ENCODE measurements at places on chromosomes 2 and 18. TPM values are rescaled to one million over a fixed set of nuclear protein-coding genes. Genes with fewer than 3 reads are reported as not detected.

Gene GALNT3
- total RNA-seq, result 0.39 TPM

Gene DSC3
- 0.86 TPM for total RNA-seq

Gene CCDC68
- 5.4 TPM for total RNA-seq

Gene SLC14A1
- total RNA-seq, result 11.2 TPM

Gene LBX2
- total RNA-seq, result 0.60 TPM

Gene TXNDC2
- not detected for total RNA-seq

Gene RIT2
- not detected for total RNA-seq

Gene KATNAL2
- 3.4 TPM for total RNA-seq

Gene LRRTM1
- total RNA-seq, result 0.41 TPM

Gene CPS1
- total RNA-seq, result 2.7 TPM

Gene OTX1
- total RNA-seq, result not detected

Gene PSME4
- 37.8 TPM for total RNA-seq

Gene MPPE1
- 30.0 TPM for total RNA-seq

Gene DPYSL5
- not detected for total RNA-seq

Gene VWC2L
- not detected for total RNA-seq

Gene TGIF1
- total RNA-seq, result 22.9 TPM

DNA sequence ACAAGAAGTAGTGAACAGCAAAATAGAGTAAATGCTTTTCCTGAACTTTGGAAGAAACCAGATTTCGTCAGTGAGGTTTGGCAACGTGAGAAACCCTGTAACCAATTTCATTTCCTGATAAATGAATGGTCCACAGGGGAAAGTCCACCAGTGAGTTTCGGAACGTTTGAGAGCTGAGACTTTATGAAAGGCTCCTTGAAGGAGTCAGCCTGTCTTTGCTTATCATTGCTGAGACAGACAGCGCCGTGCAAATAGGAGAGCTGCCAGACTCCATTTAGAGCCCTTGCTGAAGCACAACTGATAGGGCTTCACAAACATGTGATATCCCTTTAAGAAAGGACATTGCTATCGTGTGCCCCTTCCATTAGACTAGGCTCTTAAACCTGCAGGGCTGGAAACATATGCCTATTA lies 121.8 kb upstream of the SMAD7 start:
- peak; percentile 44 for DNase-seq

- DNase-seq, result no peak
Observed at GRCh38 chr18:49658823-49659404, 97.1 kb downstream of the LIPG start.

- no peak for DNase-seq
Observed at GRCh38 chr2:235868645-235869044, 299.5 kb downstream of the GBX2 start.

DNA sequence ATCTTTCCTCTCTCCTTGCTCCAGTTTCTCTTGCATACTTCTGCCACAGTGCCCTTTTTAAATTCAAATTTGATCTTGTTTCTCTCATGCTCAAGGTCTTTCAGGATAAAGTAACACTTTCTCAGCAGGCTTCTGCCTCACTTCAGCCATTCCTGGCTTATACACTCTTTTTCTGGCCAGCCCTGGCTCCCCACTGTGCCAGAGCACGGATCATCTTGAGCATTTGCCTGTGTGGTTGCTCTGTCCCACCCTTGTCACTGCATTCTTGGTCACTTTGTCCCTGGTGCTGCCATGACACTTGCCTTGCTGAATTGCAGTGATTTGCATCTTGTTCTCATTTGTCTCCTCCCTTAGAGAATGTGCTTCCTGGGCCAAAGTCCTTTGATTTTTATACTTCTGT lies 634.3 kb downstream of the TMEM182 start:
- DNase-seq, result no peak

DNA sequence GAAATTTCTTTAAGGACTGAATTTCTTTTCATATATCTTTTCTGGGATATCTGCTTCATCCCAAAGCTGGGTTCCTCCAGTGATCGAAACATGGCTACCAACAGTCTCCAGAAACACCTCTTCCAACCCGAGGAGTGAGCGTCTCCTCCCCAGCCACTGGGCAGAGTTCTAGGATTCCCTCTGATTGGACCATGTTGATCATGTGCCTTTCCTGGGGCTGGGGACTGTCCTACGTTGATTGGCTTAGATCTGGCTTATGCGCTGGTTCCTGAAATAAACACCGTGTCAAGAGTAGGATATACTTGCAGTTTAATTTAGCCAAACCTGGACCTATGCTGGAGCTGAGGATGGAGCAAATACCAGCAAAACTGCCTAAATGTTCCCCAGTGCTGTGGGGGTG lies 55.5 kb upstream of the SLC16A14 start:
- no peak for DNase-seq

DNA sequence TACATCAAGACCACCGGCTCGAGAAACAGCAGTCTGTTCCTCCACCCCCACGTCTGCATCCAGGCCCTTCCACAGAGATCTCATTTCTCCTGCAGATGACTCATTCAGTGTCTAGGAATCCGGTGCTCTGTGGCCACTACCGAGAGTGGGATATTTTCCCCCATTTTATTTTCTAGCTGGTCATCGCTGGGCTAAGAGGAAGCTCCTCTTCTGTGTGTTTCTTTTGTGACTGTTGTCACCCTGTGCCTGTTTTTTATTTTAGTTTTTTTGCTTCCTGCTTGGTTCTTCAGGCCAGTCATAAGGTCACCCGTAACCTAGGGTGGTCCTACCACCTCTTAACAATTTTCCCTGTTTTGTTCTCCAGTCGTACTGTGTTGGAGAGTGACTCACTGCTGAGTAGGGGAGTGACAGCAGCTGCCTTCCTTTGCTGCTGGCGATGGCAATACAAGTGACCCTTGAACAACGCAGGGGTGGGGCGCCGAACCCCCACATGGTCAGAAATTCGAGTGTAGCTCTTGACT lies 6.7 kb downstream of the RAMP1 start:
- DNase-seq, result no peak

- no peak for DNase-seq
Observed at GRCh38 chr18:13452388-13452811, 233.8 kb downstream of the LDLRAD4 start.

- DNase-seq, result no peak
Observed at GRCh38 chr2:16640001-16640700, 25.5 kb downstream of the CYRIA start.

- DNase-seq, result no peak
Observed at GRCh38 chr2:118431997-118432396, 343.7 kb downstream of the INSIG2 start.

DNA sequence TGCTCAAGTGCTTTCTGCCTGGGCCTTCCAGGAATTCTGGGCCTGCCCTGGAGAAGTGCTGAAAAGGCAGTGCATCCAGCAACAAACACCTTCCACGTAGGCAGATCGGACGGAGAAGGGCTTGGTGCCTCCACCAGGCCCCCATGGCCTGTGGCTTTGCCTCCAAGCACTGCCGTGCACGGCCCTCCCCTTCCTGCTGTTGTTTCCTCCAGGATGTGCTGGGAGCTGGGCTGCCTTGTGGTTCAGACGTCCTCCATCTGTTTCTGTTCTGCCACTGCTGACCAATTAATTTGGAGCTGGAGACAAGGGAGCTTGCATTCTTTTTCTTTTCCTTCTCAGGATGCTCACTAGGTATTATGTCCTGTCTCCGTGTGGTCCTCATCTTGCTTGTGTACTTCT lies 197.0 kb downstream of the HRH4 start:
- no peak for DNase-seq

- no peak for DNase-seq
Observed at GRCh38 chr2:147538821-147539220, 306.0 kb upstream of the ACVR2A start.

DNA sequence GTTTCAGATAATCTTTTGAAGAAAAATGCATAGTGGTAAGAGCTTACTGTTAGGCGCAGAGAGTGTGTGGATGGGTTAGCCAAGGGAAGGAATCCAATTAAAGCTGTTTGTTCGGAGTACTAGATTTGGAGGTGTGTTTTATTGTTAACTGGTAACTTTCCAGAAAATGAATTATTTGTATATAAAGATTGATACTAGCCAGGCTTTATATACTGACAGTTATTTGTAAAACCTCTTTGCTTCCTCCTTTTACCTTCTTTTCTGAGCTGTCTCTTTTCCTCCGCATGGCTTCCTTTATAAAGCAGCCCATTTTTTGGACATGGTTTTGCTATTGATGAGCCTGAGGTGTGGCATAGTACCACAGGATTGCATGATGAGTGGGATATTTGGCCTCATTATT lies 25.6 kb downstream of the SPTBN1 start:
- DNase-seq, result no peak

- DNase-seq, result no peak
Observed at GRCh38 chr2:11417946-11418585, 47.9 kb downstream of the E2F6 start.

DNA sequence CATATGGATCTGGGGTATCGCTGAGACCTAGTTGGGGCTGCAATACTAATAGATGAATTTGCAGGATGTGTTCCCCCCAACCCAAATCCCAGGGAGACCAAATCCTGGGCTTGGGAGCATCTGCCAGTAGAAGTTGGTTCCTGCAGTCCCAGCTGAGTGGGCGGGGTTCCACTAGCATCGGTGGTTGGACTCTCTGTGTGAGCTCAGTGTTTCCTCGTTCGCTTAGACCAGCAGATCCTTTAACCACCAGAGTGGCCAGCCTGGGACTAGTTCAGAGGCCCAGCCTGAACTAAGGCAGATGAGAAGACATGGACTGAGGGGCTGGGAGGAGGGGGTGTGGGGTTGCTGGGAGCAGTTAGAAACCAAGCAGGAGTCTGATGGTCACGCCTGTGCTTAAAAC lies 40.7 kb downstream of the PCARE start:
- DNase-seq, result no peak

DNA sequence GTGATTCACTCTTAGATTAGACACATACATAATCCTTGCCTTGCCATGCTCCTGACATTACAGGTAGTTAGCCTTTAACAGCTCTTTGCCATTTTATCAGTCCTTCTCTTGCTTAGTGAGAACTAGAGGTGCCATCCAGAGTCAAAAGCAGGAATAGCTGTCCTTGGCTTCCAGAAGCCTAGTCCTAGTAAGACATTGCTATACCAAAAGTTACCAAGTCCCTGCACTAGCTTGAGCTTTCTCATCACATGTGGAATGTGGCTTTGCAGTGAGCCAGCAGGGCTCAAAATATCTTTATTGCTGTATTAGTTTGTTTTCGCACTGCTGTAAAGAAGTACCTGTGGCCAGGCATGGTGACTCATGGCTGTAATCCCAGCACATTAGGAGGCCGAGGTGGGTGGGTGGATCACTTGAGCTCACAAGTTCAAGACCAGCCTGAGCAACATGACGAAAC lies 104.7 kb upstream of the NOSTRIN start:
- no peak for DNase-seq

GRCh38 chr2:137206069-137206468 lies 440.7 kb downstream of the THSD7B start:
- DNase-seq, result no peak

DNA sequence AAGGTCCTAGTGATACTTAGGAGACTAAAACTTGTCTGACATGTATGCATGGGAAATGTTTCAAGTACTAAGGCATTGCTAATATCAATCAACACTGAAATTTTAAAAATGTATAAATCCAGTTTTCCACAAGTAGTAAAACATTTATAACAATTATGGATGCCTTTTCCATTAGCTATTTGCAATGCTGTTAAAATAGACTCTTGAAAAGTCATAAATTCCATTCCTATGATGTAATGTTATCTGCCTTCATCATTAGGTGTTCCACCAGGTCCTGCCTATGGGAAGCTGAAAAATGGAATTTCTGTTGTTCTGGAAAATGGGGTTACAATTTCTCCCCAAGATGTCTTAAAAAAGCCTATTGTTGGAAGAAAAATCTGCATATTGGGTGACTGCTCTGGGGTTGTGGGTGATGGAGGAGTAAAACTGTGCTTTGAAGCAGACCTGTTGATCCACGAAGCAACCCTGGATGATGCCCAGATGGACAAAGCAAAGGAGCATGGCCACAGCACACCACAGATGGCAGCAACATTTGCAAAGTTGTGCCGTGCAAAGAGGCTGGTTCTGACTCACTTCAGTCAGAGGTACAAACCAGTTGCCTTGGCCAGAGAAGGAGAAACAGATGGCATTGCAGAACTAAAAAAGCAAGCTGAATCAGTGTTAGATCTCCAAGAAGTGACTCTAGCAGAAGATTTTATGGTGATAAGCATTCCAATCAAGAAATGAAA lies 18.7 kb downstream of the ELAC1 start:
- no peak for DNase-seq

- DNase-seq, result no peak
Observed at GRCh38 chr18:42706618-42707017, 408.9 kb downstream of the RIT2 start.

DNA sequence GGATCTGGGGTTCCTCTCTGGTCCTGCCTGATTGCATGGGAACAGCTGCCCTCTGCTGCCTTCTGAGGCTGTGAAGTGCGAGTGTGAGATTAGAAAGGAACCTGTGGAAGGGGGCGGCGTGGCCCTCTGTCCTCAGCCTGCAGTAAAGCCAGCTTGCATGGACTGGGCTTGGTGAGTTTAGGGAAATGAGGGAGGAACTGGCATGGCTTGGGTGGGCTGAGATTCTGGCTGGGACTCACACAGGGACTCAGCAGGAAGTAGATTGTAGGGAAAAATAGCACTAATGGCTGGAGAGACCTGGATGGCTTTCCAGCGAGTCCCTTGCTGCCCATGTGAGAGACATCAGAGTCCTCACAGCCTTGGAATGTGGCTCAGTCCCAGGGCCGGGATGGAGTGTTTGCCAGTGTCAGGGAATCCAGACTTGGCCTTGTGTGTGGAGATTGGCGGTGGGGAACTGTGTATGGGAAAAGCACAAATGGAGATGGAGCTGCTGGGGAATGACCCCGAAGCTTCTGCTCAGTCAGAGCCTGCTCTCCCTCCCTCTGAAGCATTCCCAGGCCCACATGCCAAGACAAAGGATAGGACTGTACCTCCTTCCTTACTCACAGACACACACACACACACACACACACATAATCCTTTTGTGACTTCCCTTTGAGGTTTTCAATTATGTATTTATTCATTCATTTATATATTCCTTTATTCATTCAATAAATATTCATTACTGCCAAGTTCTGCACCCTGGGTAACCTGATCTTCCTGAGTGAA lies 115.4 kb downstream of the ACAA2 start:
- DNase-seq, result peak; percentile 34

- DNase-seq, result no peak
Observed at GRCh38 chr2:112803691-112804521, 19.6 kb upstream of the IL1A start.

DNA sequence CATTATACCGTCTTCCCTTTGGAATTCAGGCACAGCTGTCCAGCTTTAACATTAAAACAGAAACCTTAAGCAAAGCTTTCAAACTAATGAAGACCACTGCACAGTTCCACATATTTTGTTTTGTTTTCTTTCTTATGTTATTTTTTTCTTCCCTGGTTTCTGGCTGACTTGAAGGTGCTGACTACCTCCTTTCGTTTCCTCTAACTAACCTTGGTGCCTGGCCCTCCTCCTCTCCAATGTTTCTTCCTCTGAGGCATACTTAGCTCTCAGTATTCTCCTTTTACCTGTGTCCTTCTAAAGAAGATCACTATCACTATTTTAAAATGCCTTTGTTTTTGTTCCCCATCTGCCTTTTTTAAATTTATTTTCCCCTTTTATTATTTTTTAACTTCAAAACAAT lies 433.3 kb upstream of the SPHKAP start:
- no peak for DNase-seq
